ENCODE measurements at places on chromosomes 3 and 15.

DNA sequence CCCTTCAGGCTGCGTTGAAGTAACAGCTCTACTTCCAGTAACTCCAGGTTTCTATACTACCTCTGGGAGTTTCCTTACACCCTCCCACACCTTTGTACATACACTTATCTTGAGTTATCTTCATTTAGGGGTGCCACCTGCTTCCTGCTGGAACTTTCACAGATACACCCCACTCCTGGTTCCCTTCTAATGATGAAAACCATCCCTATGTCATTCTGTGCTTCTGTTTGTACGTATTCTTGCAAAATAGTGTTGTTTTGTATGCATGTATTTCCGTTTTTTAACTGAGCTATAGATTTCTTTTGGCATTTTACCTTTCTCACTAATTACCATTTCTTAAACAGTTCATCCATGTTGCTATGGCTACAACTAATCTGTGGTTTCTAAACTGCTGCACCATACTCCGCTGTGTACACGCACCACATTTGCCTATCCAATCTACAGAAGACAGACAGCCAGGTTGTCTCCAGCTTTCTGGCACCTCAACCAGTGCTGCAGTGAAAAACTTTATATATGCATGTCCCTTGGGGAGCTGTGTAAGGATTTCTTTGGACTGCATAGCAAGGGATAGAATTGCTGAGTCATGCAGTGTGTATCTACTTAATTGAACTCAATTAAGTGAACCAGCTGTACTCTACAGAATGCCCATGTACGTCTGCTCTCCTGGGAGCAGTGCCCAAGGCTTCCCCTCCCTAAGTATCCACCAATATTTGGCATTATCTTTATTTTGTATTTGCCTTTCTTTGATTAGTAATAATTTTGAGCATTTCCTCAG is 61.4 kb upstream of the ST8SIA2 start:
- DNase-seq, result no peak

- no peak for DNase-seq
These were observed 33.6 kb downstream of the VPS13C start for GRCh38 chr15:62026487-62027262.

DNA sequence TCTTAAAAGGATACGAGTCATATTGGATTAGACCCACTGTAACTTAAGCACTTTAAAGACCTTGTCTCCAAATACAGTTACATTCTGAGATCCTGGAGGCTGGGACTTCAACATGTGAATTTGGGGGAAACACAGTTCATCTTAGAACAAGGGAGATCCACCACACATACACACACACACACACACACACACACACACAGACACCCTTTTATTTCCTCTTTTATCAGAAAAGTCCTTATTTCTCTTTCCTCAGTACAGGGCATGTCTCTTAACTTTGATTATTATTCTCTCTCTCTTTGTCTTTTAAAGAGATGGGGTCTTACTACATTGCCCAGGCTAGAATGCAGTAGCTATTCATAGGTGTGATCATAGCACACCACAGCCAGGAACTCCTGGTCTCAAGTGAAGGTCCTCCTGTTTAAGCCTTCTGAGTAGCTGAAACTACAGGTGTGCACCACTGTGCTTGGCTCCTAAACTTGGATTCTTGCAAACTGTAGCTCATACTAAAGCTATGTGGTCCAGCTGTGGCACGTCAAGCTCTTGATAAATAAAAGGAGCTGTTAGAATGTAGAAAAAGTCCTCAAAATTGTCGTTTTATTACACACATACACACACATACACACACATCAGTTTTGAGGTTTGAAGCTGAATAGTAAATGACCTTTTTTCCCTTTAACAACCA is 7.4 kb downstream of the GOLM2 start:
- no peak for DNase-seq

GRCh38 chr15:63833021-63833696 is 589 bp downstream of the HERC1 start:
- peak; percentile 48 for DNase-seq

DNA sequence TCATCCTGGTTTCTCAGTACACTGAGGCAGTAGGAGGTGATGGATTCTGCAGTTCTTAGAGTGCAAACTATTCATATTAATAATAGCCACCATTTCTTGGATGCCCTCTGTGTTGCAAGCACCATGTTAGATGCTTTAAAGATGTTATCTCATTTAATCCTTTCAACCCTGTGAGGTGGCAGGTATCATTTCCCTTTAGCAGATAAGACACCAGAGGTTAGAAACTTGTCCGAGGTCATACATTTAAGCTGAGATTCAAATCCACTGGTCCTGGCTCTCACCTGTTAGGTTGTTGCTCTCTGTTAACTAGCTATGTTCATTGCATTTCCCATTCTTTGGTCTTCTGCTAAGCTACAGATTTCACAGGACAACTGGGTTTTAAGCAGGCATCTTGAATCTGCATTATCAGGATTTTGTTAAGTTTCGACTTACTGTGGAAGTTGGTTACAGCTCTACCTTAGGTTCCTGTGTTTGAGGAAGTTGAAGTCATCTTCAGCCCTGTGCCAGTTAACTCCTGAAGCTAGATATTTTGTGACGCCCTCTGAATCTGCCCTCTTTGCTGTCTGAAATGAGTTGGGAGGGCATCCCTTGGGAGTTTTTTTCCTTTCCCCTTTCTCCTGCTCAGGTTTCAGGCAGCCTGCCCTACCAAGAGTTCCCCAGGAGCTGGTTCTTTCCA is 6.4 kb downstream of the PDE8A start:
- DNase-seq, result no peak

DNA sequence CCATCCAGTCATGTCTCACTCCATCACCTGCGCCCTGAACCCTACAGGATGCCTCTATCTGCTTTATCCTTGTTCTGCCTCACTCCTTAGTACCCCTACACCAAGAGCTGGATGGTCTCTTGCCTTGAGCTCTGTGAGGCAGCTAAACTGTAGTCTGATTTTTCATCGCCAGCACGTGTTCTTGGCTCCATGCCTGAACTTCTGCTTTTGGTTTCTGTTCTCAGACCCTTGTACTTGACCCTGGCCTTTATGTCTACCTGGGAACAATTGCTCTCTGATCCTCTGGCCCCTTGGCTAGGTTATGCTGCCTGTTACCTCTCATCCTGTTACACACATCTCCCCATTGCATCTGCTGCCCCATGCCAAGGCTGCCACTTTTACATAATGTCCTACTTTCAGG is 318.0 kb upstream of the LMCD1 start:
- DNase-seq, result no peak

GRCh38 chr3:8914491-8914890 is 48.8 kb downstream of the RAD18 start:
- DNase-seq, result no peak

- no peak for DNase-seq
These were observed 506.9 kb upstream of the ADAMTS9 start for GRCh38 chr3:65194744-65195143.

DNA sequence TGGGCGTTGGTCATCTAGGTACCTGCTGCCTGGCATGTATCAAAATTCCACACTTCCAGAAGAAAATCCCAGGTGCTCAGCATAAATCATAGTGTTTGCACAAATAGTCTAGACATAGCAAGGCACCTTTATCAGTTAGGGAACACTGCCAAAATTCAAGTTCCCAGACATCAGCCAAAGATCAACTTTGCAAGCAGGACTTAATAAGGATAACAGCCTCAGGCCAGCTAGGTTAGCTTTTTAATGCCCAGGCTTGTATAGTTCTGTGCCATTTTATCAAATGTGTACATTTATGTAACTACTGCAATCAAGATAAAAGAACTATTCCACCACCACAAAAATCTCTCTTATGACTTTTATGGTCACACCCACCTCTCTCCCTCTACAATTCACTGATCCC is 30.7 kb downstream of the DZIP3 start:
- no peak for DNase-seq

GRCh38 chr3:140004271-140004670 is 69.3 kb downstream of the CLSTN2 start:
- DNase-seq, result no peak

DNA sequence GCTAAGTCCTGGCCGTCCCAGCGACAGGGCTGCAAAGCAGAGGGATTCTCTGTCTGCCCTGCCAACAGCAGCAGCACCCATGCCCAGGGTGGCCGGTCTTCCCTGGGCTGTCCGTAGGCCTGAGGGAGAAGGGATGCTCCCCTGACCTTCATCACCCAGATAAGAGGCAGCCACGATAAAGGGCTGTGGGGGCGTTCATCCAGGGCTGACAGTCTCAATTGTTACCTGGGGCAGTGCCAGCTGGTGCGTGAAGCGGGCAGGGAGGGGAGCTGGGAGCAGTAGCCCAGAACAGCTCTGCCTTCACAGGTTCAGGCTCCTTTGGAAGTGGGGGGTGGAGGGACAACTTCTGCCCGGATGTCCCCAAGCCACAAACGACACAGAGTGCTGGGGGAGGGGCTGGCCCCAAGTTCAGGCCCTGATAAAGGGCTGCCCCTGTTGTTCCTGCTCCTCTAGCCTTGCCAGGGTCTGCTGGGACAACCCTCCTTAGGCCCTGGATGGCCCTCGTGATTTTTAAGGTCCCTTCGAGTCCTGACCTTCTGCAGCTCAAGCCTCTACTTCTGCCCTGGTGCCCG is 94.7 kb downstream of the RAB11A start:
- DNase-seq, result no peak

- no peak for DNase-seq
These were observed 79.3 kb downstream of the TNIK start for GRCh38 chr3:171380711-171381425.

DNA sequence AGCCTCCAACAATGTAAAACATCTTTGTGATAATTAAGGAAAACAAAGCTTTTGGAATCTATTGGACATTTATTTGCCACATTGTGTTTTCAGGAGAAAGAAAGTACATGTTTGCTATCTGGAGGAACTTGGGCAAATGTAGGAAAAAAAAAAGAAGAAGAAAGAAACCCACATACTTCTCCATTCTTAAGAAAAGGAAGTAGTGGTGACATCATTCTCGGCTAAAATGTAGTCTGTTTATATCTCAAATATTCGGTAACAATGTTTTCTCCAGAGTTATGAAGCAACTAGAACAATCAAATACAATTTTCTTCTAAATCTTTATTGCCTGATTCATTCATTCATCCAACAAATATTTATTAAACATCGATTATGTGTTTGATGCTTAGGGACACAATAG is 2.3 kb upstream of the TGFBR2 start:
- no peak for DNase-seq

DNA sequence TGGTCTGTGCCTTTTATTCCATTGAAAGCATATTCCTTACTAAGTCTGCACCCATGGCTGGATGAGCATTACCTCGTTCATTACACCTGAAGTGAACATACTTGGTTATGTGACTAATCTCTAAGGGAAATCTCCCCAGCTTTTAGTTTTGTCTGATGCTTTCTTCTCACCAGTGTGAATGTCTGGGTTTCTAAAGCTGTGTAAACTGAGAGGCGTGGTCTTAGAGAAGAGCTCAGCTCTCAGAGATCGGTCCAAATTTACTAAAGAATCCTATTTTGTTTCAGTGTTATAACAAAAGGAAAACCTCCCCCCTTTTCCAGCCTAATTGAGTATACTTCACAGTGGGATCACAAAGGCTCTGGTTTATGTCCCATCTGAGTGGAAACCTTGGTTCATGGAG is 352.3 kb downstream of the PTPRG start:
- DNase-seq, result no peak

DNA sequence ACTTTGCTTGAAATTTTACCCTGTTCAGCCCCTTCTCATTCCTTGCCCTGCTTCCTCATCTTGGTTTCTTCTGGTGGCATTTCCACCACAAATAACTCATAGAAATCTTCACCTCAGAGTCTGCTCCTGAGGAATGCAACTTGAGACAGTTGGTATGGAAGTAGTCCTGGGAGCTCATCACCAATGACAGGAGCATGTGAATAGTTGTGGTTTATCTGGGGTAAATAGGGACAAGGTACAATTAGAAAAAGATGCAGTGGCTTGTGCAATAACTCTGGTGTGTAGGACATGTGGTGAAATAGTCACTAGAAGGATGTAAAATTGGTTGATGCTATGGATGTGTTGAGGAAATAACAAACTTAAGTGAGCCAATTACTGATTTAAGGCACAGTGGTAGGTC is 72.7 kb upstream of the CHRNA7 start:
- no peak for DNase-seq

- DNase-seq, result no peak
These were observed 28.0 kb downstream of the SV2B start for GRCh38 chr15:91128016-91128415.

DNA sequence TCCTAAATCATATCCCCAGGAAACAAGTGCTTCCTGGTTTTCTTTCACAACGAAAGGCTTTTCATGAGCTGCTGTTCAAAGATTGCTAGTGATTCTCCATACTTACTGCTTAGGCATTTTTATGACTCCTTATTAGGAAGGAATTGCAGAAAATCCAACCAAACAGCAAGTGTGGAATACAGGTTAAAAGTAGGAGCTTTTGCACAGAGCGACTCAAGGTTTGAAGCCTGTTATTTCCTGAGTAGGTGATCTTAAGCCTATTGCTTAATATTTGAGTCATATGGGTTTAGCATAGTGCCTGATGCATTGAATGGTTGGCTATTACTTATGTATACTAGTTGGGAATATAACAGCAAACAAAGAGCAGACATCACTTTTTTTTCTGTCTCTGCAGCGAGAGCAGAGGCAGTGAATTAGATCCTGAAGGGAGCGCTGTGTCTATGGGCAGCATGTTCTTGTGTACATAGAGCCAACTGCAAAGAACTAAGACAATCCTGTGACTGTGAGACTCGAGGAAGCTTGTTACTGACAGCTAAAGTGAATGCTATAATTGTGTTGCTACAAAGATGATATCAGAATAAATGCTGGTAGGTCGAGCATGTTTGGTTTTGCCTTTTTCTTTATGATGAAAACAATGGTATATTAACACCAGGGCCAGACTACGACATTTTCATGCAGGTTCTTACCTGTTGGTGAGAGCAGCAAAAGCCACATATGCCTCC is 6.3 kb downstream of the TM4SF1 start:
- no peak for DNase-seq

DNA sequence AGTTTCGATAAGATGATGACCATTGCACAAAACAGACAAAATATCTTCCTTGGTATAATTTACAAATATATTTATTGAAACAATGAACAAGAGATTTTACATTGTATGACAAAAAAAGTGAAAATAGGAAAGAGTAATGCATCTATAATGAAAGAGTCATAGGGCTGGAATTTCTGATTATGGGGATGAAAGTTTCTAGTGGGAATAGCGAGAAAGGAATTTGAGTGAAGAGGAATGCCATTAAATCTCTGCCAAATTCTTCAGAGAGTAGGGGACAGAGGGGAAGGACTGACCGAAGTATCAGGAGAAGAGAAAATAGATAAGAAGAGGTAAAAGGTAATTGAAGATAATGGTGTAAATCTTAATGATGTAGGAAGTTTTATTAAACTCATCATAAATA is 125.4 kb downstream of the VGLL3 start:
- no peak for DNase-seq

GRCh38 chr3:87801409-87801808 is 257.4 kb downstream of the CGGBP1 start:
- DNase-seq, result no peak

GRCh38 chr3:180250172-180250571 is 213.4 kb upstream of the PEX5L start:
- DNase-seq, result no peak

GRCh38 chr3:135558150-135558783 is 407.3 kb upstream of the PPP2R3A start:
- no peak for DNase-seq

GRCh38 chr15:72058585-72058984 is 59.4 kb downstream of the MYO9A start:
- DNase-seq, result no peak
